ENCODE measurements at places on chromosomes 11 and 22.

DNA sequence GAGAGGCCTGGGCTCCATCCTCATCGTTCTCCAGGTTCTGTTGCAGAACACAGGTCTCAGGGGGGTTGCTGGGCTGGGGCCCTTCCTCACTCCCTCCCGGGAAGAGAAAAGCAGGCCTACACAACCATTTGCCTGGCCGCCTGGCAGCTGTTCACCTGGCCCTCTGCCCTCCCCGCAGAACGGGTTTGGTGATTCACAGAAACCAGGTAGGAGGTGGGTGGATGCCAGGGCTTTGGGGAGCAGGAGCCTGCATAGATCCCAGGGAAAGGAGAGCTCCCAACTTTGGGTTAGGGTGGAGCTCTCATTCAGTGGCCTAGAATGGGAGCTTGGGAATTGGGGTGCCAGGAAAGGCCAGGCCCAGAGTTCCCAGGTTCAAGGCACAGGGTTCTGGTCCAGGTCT, 995 bp downstream of the TMEM134 start:
- no peak for DNase-seq

GRCh38 chr22:42323971-42324370, 53.5 kb upstream of the TCF20 start:
- no peak for DNase-seq

GRCh38 chr11:1305501-1306056, 3.9 kb downstream of the TOLLIP start:
- DNase-seq, result no peak

DNA sequence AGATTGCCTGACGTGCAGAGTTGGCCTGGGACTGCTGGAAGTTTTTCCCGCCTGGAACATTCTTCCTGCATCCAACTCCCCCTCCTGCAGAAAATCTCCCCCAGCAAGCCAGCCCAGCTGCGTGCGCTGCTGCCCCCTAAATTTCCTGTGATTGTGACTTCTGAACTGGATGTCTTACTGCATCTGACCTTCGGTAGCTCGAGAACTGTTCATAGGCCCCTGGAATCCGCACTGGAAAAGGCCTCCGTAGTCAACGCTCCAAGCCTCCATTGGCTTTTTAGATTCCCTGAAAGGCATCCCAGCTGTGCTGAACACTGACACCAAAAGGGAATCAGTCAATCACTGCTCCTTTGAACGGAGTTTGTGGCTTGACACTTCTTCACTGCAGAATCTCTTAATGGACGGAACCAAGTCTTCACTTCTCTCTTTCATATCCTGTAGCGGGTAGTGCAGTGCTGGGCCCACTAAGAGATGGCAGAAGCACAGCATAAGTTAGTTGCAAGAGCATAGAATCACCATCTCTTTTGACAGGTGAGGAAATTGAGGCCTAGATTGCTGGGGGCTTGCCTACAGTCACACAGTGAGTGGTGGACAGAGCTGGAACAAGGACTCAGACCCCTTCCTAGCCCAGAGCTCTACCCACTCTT, 14.2 kb upstream of the RASD2 start:
- no peak for DNase-seq

GRCh38 chr11:5369789-5370188, 13.8 kb upstream of the OR51M1 start:
- DNase-seq, result no peak

DNA sequence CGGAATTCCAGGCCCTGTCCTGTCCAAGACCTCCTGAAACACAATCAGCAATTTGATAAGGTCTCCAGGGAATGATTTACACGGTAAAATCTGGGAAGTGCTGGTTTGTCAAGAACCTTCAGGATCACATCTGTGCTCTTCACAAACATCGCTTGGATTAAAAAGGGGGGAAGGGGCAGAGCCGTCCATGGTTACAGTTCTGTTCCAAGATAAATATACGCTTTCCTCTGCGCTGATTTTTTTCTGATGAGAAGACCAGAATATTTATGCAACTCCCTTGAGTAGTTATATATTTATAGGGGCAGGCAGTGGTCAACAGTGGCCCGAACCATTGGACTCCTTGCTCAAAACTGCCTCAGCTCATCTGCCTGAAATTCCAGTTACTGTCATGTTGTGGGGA, 9.2 kb upstream of the APOL5 start:
- no peak for DNase-seq

- no peak for DNase-seq
Measured at GRCh38 chr11:77019976-77020595, 14.1 kb upstream of the B3GNT6 start.

DNA sequence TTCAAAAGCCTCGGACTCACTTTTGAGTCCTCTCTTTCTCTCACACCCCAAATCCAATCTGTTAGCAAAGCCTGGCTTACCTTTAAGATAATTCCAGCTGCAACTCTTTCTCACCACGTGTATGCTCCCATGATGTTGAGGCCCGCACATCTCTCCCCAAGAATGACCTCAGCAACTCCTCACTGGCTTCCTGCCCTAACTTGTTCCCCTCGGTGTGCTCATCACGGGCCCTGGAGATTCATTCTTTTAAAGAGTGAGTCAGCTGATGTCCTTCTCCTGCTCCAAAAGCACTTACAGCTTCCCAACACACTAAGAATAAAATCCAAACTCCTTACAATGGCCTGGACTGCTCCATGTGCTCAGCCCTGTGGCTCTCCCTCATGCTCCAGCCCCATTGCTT, 1041.3 kb downstream of the OPCML start:
- no peak for DNase-seq

DNA sequence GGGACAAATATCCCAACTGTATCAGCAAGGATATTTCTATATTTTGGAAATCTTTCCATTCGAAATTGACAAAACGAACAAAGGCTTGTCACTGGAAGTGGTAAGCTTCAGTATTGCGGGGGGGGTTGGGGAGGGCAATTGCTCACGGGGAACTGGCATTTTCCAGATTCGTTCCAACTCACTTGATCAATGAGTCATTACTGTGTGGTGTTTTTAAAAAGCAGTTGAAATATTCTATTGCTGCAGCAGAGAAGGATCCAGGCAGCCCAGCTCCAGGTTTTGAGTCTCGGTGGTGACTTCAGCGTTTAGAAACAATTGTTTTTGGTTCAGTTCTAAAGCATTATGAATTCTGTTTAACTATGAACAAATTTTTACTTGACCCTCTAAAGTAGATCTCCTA, 33.8 kb upstream of the FBLN1 start:
- DNase-seq, result no peak

- no peak for DNase-seq
Measured at GRCh38 chr11:121595717-121596161, 143.0 kb upstream of the SORL1-AS1 start.

DNA sequence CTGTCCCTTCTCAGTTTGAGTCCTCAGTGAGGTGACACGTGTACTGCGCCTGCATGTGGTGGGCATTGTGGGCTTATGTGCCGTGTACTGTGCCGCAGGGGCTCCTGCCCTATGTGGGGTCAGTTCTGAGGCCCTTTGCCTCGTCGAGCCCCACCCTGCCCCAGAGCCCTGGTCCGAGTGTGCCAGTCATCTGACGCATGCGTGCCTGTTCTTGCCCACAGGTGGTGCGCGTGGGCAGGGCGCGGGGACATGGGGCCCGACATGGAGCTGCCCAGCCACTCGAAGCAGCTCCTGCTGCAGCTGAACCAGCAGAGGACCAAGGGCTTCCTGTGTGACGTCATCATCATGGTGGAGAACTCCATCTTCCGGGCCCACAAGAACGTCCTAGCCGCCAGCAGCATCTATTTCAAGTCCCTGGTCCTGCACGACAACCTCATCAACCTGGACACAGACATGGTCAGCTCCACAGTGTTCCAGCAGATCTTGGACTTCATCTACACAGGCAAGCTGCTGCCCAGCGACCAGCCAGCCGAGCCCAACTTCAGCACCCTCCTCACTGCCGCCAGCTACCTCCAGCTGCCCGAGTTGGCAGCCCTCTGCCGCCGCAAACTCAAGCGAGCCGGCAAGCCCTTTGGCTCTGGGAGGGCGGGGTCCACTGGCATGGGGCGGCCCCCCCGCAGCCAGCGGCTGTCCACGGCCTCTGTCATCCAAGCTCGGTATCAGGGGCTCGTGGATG, 22.3 kb upstream of the TMEM191C start:
- no peak for DNase-seq

DNA sequence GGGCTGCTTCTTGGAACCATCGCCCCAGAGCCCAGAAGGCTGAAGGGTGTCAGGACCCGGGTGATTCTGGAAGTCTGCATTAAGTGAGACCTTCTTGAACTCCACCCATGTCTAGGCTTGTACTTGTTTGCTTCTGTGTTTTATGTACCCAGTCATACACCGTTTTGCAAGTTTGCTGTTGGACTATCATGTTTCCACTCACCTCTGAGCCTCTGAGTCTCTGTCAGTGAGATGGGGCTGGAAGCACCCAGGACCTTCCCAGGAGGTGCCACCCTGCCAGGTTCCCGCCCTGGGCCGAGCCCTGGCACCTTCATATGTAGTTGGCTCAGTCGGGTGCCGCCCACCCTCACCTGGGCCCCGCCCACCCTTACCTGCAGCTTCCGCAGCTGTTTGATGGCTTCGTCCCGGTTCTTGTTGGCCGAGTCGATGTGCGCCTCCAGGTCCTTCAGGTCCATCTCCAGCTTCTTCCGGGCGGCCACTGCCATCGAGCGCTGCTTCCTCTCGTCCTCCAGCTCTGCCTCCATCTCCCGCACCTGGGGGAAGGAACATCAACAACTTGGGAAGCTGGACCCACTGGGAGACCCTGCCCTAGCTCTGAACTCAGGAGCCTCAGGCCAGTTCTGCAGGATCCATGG, 35.1 kb downstream of the APOL1 start:
- DNase-seq, result no peak

- peak; percentile 22 for DNase-seq
Measured at GRCh38 chr11:83241291-83241946, 44.7 kb downstream of the CCDC90B start.

- no peak for DNase-seq
Measured at GRCh38 chr11:35978183-35978582, 34.3 kb downstream of the LDLRAD3 start.

- DNase-seq, result no peak
Measured at GRCh38 chr11:10653946-10654810, 39.4 kb downstream of the IRAG1 start.

DNA sequence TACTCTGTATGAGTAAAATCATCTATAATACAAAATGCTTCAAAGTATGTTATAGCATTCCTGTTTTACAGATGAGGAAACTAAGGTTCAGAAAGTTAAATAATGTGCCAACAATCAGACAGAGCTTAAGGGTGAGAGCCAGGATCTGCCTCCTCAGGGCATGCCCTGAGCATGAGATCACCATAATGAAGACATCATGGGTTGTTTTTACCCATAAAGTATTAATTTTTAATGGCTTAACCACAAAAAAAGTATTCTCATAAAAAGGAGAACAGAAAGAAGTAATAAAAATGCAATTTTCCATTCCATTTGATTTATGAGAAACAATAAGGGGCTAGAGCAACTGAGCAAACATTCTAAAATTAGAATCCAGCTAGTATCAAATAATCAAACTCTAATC, 534.3 kb upstream of the ARHGAP42 start:
- DNase-seq, result no peak

DNA sequence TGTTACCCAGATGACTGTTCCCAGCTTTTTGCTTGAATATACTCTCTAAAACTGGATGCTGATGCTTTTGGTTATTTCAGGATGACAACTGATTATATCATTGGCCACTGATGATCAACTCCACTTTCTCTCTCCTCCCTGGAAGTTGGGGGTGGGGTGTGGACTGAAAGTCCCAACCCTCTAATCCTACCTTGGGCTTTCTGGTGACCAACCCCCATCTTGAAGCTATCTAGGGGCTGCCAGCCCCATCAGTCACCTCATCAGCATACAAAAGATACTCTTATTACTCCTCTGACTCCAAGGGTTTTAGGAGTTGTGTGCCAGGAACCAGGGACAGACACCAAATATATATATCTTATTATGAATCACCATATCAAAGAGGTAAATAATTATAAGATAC, 69.3 kb downstream of the SLC25A17 start:
- DNase-seq, result no peak

GRCh38 chr11:131889146-131889577, 518.7 kb downstream of the NTM start:
- no peak for DNase-seq

- no peak for DNase-seq
Measured at GRCh38 chr11:122572592-122572991, 82.9 kb upstream of the UBASH3B start.

GRCh38 chr11:130766650-130767565, 149.4 kb downstream of the SNX19 start:
- no peak for DNase-seq

- DNase-seq, result no peak
Measured at GRCh38 chr11:43955381-43956118, 13.1 kb downstream of the C11orf96 start.

GRCh38 chr11:47617417-47617809, 23.2 kb upstream of the C1QTNF4 start:
- DNase-seq, result no peak

GRCh38 chr11:92789761-92790160, 179.7 kb upstream of the MTNR1B start:
- no peak for DNase-seq

DNA sequence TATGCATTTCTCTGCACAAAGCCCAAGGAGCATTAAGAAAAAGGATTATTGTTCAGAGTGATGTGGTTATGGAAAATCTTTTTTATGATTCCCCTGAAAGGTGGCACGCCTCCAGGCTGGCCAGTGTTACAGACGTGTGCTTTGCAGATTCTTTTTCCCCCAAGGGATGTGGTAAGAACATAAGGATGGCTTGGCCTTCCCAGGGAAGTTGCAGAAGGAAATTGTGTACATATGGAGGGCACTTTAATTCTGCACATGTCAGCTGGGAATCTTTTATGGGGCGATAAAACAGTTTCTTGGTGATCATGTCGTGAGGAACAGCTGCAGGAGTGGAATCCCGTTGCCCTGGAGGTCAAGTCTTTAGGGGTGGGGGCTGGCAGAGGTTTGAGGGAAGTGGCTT, 9.7 kb downstream of the SMARCB1 start:
- DNase-seq, result no peak

- DNase-seq, result no peak
Measured at GRCh38 chr11:114651145-114651718, 27.1 kb upstream of the NXPE2 start.

- no peak for DNase-seq
Measured at GRCh38 chr11:73454987-73455386, 78.8 kb downstream of the RELT start.

DNA sequence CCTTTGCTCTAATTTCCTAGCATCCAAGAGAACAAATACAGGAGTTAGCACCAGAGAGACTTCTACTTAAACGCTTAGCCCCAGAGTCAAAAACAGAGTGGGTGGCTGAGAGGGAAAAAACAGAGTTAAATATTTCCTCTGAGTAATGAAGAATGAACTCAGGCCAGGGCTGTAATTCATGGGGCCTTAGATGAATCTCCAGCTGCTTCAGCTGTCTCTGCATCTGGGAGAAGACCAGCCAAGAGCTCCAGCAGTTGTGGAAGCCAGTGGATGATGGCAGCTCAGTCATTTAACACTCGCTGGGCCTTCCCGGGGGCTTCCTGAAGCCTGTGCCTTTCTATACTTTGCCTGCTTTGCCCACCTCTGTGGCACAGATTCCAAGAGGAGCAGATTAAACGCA, 5.7 kb upstream of the ADAMTS15 start:
- no peak for DNase-seq

GRCh38 chr22:28670161-28670560, 9.5 kb downstream of the TTC28 start:
- DNase-seq, result no peak

Data from NCI-H1436 (cell line).